ENCODE measurements at places on chromosomes 3 and 15. TPM values are rescaled to one million over a fixed set of nuclear protein-coding genes. Genes with fewer than 3 reads are reported as not detected.

ZNF660 gene
- polyA plus RNA-seq: 1.3 TPM

SLC24A5 gene
- polyA plus RNA-seq: not detected

CCRL2 gene
- polyA plus RNA-seq: 2.0 TPM

SETD5 gene
- 32.4 TPM for polyA plus RNA-seq

TRIM42 gene
- polyA plus RNA-seq: not detected

ARL8B gene
- 36.9 TPM for polyA plus RNA-seq

ARNT2 gene
- polyA plus RNA-seq: 1.9 TPM

STX19 gene
- not detected for polyA plus RNA-seq

GOLGA6L7 gene
- not detected for polyA plus RNA-seq

GOLGA8G gene
- not detected for polyA plus RNA-seq

NEK11 gene
- 3.3 TPM for polyA plus RNA-seq

SLC12A8 gene
- polyA plus RNA-seq: 4.1 TPM

GP5 gene
- not detected for polyA plus RNA-seq
